Mucosa of descending colon (tissue), 3 donors: ENCODE measurements at places on chromosomes 4 and X.

- DNase-seq = no peak
Observed at GRCh38 chr4:87211249-87211952, 9.0 kb downstream of the KLHL8 start.

GRCh38 chr4:178293601-178294000 is 851.4 kb upstream of the AGA start:
- DNase-seq = no peak

GRCh38 chrX:47222751-47223350 is 4.4 kb downstream of the CDK16 start:
- DNase-seq = no peak

DNA sequence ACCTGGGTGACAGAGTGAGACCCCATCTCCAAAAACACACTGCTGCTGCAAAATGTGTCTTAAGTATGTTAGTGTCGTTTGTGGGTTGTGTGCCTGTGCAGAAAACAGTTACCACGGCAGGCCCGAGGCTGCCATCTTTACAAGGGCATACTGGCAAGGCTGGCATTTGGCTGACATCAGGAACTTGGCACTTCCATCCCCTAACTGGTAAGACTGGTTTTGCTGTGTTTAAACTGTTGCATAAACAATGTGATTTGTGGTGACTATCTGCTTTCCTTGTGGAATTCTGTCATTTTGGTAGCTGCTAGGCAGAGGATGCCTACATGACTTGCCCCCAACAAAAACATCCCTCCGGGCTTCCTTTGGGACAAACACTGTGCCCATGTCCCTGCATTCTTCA is 12.3 kb downstream of the LRP2BP start:
- DNase-seq = peak; percentile 71

DNA sequence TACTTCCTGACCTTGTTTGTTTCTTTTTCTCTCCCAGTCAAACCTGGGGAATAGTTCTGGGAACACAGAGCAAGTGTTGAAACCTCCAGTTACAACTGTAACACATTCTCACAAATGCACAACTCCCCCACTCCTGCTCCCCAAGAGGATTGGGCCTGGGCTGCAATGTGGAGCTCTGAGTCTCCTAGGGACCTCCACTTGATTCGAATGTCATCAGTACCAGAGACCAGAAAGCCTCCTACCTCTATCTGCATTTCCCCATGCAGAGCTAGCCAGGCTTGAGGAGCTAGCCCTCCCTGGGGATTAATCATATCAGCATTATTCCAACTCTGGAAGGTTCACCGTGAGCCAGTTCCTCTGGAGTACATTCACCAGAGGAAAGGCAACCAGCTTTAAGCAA is 41.7 kb upstream of the CITED1 start:
- no peak for DNase-seq

GRCh38 chr4:99847362-99847976 is 30.8 kb downstream of the DAPP1 start:
- DNase-seq = no peak

GRCh38 chrX:154526901-154527675 is 11.1 kb upstream of the FAM3A start:
- peak; percentile 87 for DNase-seq
